ENCODE measurements at places on chromosomes 6 and 20.

DNA sequence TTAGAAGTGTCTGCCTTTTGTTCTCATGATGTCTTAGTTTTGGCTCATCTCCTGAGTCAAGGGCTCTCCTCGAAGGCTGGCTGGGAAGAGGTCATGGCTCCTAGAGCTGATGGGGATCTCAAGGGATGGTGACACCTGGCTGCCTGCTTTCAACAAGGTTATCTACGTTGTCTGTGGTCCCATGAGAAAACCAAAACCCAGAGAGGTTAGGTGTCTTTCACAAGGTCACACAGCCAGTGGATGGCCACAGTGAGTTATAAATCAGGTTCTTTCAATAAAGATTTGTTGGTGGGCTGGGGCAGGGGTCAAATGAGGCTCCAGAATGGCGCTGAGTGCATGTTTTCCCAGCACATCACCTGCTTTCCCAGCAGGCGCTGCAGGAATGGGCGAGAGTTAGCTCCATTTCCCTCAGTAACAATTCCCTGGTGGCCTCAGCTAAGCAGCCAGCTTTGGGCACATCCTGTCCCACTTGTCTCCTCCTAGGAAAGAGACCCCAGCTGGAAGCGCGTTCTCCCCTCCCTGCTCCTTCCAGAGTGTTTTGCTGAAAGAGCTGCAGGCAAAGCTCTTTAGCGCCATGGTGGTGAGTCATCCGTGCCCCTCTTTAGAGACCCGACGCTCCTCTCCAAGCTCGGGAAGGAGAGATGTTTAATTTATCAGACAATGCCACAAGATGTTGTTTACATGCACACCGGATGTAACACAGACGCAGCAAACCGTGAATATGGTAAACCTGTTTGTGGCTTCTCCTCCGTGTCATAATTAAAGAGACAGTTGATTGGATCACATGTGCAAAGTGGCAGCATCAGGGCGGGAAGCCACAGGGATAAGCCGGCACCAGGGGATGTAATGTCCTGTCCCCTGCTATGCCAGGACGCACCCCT is 109.7 kb downstream of the LRFN2 start:
- no peak for DNase-seq

DNA sequence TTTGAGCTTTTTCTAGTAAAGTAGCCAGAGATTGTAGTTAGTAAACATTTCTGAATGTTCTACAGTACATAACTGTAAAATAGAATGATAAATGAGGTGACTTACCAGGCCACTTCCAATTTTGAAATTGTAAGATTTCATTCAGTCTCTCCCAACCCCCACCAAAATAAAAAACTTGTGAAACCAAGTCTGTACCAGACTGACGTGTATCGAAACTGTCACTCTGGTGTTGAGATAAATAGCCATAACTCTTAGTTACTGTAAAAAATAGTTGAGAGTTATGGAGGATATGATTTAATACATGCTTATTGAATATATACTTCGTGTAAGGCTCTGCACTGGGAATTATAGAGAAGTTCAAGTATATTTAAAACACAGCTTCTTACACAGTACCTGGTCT is 455.7 kb downstream of the PLCB1 start:
- no peak for DNase-seq

GRCh38 chr20:4812641-4813075 is 90.9 kb downstream of the PRND start:
- no peak for DNase-seq

- DNase-seq, result no peak
Measured at GRCh38 chr6:47654255-47654654, 44.1 kb upstream of the ADGRF4 start.

GRCh38 chr6:125120054-125120590 is 33.5 kb upstream of the TPD52L1 start:
- DNase-seq, result no peak

- no peak for DNase-seq
Measured at GRCh38 chr6:46513533-46513932, 22.3 kb upstream of the RCAN2 start.

GRCh38 chr6:52144196-52145076 is 41.7 kb upstream of the IL17A start:
- no peak for DNase-seq

DNA sequence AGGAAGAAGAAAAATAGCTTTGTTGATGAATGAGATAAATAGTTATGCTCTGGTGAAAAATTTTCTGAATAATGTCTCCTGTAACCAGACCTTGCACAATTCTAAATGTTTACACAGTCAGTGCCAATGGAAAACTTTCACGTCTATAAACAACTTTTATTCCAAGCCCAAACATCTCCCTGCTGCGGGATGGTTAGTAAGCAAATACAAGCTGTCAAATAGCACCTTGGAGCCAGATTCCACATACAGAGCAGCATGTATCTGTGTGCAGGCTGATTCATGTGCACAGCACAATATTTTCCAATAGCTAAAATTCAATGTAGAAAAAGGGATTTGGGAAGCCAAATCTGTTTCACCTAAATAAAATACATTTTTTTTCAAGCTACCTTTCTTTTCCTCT is 813.3 kb downstream of the HACE1 start:
- no peak for DNase-seq

DNA sequence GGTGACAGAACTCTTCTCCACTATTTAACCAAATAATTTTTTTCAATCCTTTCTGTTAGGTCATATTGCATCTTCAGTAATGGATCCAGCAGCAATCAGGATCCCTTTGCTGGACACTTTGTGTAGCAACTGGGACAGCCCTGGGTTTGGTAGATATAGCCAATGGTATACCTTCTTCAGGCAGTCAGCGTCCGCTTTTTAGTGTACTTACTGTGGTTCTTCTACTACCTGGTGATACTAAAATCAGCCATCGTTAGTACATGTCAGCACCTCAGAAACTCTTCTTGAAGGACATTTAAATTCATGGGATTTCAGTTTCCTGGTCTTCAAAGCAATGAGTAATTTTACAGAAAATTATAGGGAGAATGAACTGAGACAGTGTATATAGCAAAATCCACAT is 93.5 kb downstream of the ADGRG6 start:
- DNase-seq, result no peak

- DNase-seq, result no peak
Measured at GRCh38 chr20:11296221-11296620, 621.5 kb upstream of the BTBD3 start.

GRCh38 chr6:149923327-149923986 is 536 bp upstream of the RAET1G start:
- DNase-seq, result no peak

- no peak for DNase-seq
Measured at GRCh38 chr20:59402681-59403080, 102.3 kb downstream of the EDN3 start.

DNA sequence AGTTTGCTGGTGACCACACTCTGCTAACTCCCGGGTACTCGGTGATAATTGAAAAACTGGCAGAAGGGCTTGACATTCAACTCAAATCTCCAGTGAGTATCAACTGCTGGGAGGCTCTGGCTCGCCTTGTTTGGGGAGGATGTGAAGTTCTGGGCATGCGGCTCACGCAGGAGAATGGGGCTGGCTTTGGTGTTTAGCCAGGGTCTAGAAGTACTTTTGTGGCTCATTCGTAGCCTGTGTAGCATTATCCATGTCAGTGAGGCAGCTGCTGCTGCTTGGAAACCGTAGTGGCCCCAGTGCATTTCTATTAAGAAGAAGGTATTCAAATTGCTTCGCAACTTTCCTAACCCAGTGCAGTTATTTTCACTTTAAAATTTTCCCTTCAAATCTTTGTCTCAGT is 52.2 kb downstream of the KDM1B start:
- DNase-seq, result no peak

DNA sequence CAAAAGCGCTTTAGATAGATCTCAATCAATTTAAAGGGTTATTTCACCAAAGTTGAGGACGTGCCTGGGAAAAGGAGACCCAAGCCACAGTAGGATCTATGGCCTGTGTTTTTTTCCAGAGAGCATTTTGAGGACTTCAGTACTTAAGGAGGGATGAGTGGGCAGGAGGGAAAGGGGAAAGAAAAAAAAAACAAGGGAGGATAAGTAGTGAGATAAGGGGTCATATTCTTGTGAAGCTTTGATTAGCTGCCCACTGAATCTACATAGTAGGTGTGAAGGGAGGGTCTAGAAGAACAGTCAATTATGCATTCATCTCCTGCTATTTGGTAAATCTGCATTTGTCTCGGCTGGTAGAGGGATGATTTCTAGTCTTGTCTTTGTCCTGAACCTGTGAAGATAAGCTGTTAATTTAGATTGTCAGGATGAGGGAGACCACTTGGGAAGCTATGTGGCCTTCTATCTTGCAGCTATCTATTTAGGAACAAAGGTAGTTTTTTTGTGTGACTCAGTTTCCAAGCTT is 48.4 kb downstream of the CLVS2 start:
- DNase-seq, result no peak

DNA sequence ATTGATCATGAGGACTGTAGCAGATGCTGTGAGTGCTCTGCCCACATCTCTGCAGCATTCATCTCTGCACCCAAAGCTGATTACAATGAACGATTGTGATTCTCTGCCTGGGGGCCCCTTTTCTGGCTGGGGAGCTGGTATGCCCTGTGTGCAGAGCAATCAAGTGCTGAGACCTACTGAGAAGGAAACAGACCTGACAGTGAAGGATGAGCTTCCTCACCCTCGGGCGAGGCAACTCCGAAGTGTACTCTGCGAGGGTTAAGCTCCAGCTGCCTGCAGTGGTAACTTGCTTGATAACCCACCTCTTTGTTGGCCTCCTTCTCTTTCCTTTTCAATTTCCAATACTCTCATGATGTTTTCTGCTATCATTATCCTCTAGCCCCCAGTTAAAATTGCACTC is 289.7 kb upstream of the RNF24 start:
- no peak for DNase-seq

GRCh38 chr20:36866681-36867495 is 9.1 kb upstream of the TLDC2 start:
- DNase-seq, result no peak

DNA sequence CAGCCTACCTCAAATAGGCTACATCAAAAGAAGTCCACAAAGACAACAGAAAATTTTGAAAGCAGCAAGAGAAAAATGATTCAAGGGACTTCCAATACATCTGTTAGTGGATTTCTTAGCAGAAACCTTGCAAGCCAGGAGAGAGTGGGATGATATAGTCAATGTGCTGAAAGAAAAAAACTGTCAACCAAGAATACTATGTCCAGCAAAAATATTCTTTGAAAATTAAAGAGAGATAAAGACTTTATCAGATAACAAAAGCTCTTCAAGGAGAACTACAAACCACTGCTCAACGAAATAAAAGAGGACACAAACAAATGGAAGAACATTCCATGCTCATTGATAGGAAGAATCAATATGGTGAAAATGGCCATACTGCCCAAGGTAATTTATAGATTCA is 34.0 kb downstream of the MCHR2 start:
- no peak for DNase-seq

DNA sequence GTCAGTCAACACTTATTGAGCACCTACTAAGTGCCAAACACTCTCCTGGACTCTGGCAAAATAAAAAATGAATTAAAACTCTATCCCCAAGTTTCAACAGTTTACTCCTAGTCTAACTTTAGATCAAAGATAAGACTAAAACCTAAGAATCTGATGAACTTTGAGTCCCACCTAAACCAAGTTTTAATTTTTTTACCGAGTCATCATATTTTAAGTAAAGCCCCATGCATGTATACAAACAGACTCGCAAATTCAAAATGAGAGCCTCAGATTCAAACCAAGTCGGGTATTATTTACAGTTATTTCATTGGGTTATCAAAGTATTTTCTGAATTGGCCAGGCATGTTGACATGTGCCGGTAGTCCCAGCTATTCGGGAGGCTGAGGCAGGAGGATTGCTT is 28.2 kb downstream of the BNIP5 start:
- DNase-seq, result no peak

DNA sequence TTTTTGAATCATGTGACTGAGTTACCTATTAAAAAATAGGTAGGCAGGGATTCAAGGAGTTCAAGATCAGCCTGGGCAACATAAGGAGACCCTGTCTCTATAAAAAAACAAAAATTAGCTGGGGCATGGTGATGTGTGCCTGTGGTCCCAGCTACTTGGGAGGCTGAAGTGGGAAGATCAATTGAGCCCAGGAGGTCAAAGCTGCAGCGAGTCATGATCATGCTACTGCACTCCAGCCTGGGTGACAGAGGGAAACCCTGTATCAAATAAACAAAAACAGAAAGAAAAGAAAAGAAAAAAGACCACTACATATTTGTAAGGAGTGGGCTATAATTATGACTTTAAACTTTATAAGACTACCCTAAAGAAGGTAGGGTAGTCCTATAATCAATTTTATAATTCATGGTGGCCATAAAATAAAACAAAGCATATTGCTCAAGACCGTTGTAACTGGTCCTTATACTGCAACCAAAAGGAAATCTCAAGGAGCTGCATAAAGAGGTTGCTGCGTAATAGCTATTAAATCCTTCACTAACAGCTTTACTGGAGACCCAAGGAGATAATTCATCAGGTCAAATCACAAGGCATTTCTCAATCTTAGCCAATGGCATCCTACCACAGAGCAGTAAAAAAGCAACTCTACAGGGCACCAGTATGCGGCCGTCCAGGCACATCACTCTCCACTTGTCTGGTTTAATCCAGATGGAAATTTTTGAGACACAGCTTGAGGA is 13.5 kb downstream of the PIGU start:
- DNase-seq, result no peak

GRCh38 chr6:162409741-162410691 is 317.6 kb downstream of the PRKN start:
- DNase-seq, result no peak

DNA sequence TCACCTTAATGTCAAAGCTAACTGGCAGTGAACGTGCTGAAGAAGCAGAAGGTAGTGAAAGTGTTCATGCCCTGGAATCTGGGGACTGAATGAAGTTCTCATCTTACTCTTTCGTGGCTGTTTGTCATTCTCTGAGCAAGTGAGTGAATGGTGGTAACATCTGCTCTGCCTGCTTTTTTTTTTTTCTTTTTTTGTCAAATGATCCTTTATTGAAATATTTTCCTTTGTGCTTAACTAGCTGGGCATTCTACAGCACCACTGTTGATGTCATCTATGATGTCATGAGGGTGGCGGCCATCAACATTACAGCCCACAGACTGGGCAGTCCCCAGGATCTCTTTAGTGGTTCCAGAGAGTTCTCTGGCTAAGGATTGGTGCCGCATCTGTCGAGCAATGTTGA is 65.2 kb downstream of the RIN2 start:
- DNase-seq, result no peak

- DNase-seq, result no peak
Measured at GRCh38 chr6:163352011-163352685, 62.4 kb upstream of the QKI start.

DNA sequence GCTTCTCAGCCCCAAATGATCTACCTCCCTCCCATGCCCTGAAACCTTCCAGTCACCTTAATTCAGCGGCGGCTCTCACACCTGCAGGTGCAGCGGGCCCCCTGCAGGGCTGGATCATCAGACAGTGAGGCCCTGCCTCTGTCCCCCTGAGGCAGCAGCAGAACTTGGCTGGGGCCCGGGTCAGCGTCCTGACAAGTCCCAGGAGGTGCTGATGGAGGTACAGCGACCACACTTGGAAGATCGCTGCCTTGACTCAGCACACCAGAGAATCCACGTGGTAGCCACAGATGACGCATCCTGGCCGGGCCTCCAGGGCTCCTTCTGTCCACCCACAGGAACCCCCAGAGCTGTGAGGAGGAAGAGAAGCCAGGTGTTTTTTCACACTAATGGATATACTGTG is 116.4 kb upstream of the THBS2 start:
- no peak for DNase-seq

GRCh38 chr20:17647391-17648314 is 34.4 kb downstream of the RRBP1 start:
- no peak for DNase-seq

Measured in left ventricle myocardium inferior (tissue), 1 donor.